ENCODE measurements at places on chromosomes 5 and 9. TPM values are rescaled to one million over a fixed set of nuclear protein-coding genes. Genes with fewer than 3 reads are reported as not detected.

PKN3 gene
- 8.1 TPM for total RNA-seq

- H3K27ac ChIP-seq: no peak overlapping the region
- no peak for DNase-seq
- H3K27me3 ChIP-seq: no peaks in the 10 kb centered on the region
Measured at GRCh38 chr5:136909906-136910305, 544.6 kb upstream of the TRPC7 start.

- H3K4me1 ChIP-seq: peaks cover 22% of the 10 kb centered on the region
- H3K36me3 ChIP-seq: peaks cover 5% of the 10 kb centered on the region
- no peak overlapping the region for H3K4me3 ChIP-seq
- DNase-seq: no peak
- peaks cover 26% of the 10 kb centered on the region for H3K27me3 ChIP-seq
Measured at GRCh38 chr5:135402031-135402430, 3.0 kb upstream of the MACROH2A1 start.

TMEM141 gene
- 31.7 TPM for total RNA-seq

SLC25A2 gene
- 0.56 TPM for total RNA-seq

- H3K27ac ChIP-seq: no peak overlapping the region
- no peak for DNase-seq
- H3K36me3 ChIP-seq: no peaks in the 10 kb centered on the region
- H3K27me3 ChIP-seq: no peaks in the 10 kb centered on the region
- no peak overlapping the region for H3K4me3 ChIP-seq
Measured at GRCh38 chr9:134708672-134709038, 67.1 kb downstream of the COL5A1 start.

DRD1 gene
- not detected for total RNA-seq

SPATA31D4 gene
- total RNA-seq: not detected

DNA sequence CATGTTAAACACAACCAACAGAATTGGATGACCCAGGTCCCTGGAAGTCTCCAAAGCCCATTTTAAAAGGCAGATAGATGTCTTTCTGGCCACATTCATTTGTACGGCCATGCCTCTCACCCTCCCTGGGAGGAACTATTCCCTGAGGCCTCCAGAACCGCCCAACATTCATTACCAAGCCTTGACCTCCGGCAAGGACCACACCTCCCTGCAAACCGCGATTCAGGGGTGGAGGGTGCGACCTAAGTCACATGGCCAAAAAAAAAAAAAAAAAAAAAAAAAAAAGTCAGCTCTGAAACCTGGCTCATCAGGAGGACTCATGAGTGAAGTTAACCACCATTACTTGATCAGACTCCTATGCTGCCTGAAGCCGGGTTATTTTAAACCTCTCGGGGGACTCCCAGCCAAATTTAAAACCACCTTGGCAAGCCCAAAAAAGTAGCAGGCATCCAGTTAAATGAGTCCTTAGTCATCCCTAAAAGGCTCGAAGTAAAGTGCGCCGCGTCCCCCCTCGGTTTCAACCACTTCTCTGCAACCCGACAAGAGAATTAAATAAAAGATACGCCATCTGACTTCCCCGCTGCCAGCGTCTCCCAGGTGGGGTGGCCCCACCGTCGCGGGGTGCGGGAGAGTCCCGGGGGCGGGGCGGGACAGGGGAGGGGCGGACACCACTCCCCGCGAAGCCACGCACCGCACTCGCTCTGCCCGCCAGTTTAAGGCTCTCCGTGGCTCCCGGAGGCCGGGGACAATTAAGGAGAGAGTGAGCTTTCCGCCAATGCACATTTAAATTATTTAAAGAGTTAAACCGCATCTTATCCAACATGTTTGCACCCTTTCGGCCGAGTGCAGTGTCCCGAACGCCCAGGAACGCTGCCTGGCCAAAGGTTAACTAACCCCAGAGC is 2.3 kb downstream of the KLF9 start:
- peak overlapping the region; percentile 97 for H3K27ac ChIP-seq
- H3K4me1 ChIP-seq: peaks cover 49% of the 10 kb centered on the region
- H3K27me3 ChIP-seq: no peaks in the 10 kb centered on the region
- H3K4me3 ChIP-seq: peak overlapping the region; percentile 96
- H3K36me3 ChIP-seq: peaks cover 9% of the 10 kb centered on the region

PCDHA9 gene
- not detected for total RNA-seq

- H3K27ac ChIP-seq: no peak overlapping the region
- no peaks in the 10 kb centered on the region for H3K27me3 ChIP-seq
- no peaks in the 10 kb centered on the region for H3K36me3 ChIP-seq
- DNase-seq: no peak
- H3K4me1 ChIP-seq: no peaks in the 10 kb centered on the region
Measured at GRCh38 chr5:20276061-20276958, 288.3 kb upstream of the CDH18 start.

RASEF gene
- total RNA-seq: not detected

GABRP gene
- not detected for total RNA-seq

DNA sequence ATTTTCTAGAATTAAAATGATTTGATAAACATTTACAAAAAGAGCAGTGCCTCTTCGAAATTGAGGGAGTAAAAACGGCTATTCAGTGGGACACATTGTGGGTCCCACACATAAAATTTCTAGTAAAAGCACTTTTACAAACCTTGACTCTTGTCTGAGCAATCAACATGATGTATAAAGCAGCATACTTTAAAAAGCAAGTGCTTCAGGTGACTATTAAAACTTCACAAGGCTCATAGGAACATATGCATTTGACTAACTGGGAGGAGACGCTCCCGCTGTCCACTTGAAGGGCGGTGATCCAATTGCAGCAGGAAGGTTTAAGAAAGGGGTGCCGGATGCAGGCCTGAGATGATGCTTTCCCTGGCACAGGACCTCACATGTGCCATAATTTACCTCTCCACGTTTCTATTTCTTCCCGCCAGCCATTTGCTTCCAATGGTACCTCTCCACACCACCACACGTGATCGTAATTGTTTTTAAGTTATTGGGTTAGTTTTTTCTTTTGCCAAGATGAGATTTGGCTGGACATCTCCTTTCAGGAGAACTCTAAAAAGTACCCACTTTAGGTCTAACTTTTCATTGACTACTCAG is 1.8 kb downstream of the MCTP1 start:
- H3K27me3 ChIP-seq: peaks cover 60% of the 10 kb centered on the region
- H3K4me3 ChIP-seq: peak overlapping the region; percentile 60
- DNase-seq: no peak
- H3K36me3 ChIP-seq: no peaks in the 10 kb centered on the region

PHYHD1 gene
- 0.47 TPM for total RNA-seq

GRCh38 chr9:92774274-92774673 is 9.6 kb upstream of the BICD2 start:
- H3K27ac ChIP-seq: no peak overlapping the region
- H3K4me3 ChIP-seq: no peak overlapping the region
- peaks cover 15% of the 10 kb centered on the region for H3K4me1 ChIP-seq
- no peak for DNase-seq

DNA sequence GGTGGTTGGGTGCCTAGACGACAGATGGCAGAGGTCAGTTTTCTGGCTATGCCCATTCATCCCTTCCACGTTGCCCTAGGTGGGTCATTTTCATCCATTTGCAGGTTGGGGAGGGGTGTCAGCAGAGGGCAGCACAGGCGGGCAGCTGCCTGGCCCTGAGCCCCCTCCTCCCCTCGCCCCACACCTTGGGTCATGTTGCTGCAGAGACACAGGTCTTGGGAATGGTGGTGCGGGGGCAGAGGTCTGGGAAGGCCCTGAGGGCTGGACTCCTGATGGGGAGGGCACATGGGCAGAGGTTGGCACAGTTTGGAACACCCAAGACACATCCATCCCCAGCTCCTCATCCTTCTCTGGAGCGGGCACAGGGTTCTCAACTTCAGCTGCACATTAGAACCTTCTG is 103.2 kb upstream of the LMX1B start:
- no peaks in the 10 kb centered on the region for H3K36me3 ChIP-seq
- H3K27me3 ChIP-seq: peaks cover 32% of the 10 kb centered on the region
- H3K27ac ChIP-seq: no peak overlapping the region
- H3K4me1 ChIP-seq: no peaks in the 10 kb centered on the region
- H3K4me3 ChIP-seq: no peak overlapping the region

DNA sequence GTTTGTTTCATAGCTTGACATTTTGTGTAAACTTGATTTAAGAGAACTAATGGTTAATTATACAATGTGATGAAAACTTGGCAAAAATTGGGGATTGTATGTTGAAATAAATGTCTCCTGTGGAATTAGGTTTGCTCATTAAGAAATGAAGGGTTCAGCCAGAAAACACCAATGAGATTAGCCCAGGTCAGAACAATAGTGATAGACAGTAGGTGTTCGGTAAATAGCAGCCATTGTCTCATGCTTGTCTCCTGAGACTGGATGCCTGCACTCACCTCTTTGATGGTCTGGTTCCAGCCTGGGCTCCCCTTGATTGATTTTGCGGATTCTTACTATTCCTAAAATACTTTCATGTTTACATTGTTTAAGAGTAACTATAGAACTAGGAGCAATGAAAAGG is 135.5 kb downstream of the FBN2 start:
- no peaks in the 10 kb centered on the region for H3K27me3 ChIP-seq
- H3K4me1 ChIP-seq: no peaks in the 10 kb centered on the region
- H3K4me3 ChIP-seq: no peak overlapping the region
